Right ventricle myocardium inferior (tissue), 1 donor: ENCODE measurements at places on chromosomes 12 and 14. TPM values are rescaled to one million over a fixed set of nuclear protein-coding genes. Genes with fewer than 3 reads are reported as not detected.
A peak's percentile ranks its signal among the peaks of the same experiment; 100 is the strongest.

DIO2 gene
- total RNA-seq, result 1.6 TPM

TMTC1 gene
- total RNA-seq, result 33.8 TPM

LYZ gene
- total RNA-seq, result 49.2 TPM

GPR68 gene
- 0.16 TPM for total RNA-seq

SLC4A8 gene
- 0.08 TPM for total RNA-seq

PPP1R36 gene
- total RNA-seq, result not detected

LRTM2 gene
- not detected for total RNA-seq

GLS2 gene
- 0.76 TPM for total RNA-seq

GRCh38 chr14:92890830-92891588 is 31.9 kb upstream of the CHGA start:
- no peak for DNase-seq

- no peak for DNase-seq
Observed at GRCh38 chr14:96304956-96305355, 48.9 kb downstream of the BDKRB1 start.

DNA sequence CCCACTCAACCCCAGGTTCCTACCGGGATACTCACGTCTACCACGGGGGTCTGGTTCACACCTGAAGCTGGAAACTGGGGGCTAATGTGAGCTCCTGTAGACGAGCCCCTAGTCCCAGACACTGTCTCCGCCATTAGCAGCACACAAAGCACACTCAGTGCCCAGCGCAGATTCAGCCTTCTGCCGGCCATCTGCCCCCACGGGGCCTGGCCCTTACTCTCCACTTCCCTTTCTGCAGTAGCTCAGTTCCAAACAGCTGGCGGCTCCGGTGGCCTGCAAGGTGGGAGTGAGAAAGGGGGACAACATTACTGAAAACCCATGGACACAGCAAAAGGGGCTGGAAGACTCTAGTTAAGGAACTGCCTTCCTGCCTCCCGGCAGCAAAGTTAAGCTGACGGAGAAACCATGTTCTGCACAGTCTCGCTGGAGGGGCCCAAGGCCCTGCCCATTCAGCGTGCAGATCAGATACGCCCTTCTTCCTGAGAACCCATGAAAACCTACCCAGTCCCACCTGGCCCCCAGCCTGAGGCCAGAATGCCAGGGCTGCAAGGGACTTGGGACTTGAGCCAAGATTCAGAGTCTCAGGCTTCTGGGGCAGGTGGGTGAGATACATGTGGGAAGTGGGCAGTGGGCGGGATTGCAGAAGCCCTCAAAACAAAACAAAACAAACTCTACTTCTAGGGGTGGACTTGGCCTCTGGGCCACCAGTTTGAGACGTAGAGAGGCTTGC is 2.1 kb downstream of the SLC8B1 start:
- DNase-seq, result no peak

DNA sequence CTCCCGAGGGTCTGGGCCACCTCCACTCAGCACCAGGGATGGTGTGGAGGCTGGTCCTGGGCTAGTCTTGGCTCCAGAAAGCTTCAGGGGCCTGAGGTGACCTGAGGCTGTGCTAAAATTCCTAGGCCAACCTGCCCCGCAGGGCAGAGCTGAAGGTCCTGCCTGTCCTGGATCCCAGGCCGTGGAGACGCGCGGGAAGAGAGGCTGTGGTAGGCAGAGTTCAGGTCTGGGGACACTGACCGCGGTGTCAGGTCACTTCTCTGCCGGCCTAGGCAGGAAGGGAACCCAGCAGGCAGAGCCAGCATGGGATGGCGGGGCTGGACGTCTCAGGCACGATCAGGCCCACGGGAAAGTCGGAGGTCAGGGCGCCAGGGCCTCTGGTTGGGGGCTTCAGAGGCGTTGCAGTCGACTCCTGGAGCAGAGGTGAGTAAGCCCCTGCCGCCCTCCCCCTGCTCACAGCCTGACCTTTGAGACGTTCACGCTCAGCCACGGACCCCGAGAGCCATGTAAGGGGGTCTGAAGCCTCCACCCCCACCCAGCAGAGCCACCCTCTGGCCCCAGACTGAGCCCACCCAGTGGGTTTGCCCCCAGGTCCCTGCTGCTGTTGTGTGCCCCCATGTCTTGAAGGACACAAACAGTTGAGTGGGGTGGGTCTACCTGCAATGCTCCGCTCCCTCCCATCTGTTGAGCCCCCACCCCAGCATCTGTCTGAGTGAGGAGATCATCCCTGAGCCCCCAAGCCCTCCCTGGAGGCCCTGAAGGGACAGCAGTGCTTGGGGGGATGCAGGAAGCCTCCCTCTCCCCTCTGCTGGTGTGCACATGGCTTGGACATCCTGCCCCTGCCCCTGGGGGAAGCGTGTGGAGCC is 142.7 kb downstream of the KIF26A start:
- peak; percentile 61 for DNase-seq

GRCh38 chr14:34214961-34215360 is 247.1 kb downstream of the SPTSSA start:
- no peak for DNase-seq

- DNase-seq, result no peak
Observed at GRCh38 chr12:46364777-46365580, 7.6 kb downstream of the SLC38A2 start.

DNA sequence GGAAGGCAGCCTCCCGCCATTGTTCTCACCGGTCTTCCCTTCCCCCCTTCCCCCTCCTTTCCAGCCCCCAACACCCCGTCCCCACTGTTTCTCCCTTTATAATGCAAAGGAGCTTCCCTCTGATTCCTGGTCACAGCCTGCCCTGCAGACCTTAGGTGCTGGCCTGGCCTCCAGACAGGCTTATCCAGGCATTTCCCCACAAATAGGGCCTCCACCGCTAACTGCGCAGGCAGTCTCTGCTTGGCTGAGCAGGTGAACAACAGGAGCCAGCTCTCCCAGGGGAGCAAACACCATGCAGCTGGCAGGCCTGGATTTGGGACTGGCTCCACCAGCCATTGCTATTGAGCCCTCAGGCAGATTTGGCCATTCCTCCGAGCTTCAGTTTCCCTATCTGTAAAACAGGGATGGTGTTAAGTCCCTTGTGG is 46.0 kb downstream of the SMIM41 start:
- DNase-seq, result no peak

- no peak for DNase-seq
Observed at GRCh38 chr12:75628916-75629315, 117.5 kb upstream of the KRR1 start.
